ENCODE measurements at places on chromosomes 11 and 22.

- no peak for DNase-seq
Observed at GRCh38 chr11:34493926-34494595, 19.5 kb downstream of the ELF5 start.

- DNase-seq, result no peak
Observed at GRCh38 chr11:118045191-118045590, 31.7 kb upstream of the TMPRSS4 start.

DNA sequence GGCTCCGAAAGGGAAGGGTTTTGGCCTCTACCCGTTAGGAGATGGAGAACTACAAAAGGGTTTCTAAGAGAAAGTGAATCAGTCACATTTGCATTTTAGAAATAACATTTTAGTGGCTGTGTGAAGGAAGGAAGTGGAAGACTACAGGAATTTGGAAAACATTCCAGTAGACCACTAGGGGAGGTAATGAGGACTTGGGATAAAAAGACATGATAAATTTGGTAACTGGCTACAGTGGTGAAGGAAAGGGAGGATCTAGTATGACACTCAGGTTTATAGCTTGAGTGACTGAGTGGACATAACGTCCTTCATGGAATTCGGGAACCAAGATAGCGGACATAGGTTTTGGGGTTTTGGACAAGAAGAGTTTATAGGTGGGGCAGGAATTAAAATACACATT lies 7.0 kb upstream of the RRM1 start:
- no peak for DNase-seq

- no peak for DNase-seq
Observed at GRCh38 chr22:19079691-19080090, 42.5 kb downstream of the DGCR2 start.

DNA sequence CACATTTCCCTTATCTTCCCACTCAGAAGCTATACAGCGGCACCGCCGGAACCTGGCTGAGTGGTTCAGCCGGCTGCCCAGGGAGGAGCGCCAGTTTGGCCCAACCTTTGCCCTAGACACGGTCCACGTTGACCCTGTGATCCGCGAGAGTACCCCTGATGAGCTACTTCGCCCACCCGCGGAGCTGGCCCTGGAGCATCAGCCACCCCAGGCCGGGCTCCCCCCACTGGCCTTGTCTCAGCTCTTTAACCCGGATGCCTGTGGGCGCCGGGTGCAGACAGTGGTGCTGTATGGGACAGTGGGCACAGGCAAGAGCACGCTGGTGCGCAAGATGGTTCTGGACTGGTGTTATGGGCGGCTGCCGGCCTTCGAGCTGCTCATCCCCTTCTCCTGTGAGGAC lies 4.9 kb downstream of the NLRX1 start:
- no peak for DNase-seq

Measured in DMS53 (cell line).